ENCODE measurements at places on chromosomes 1 and 21.

DNA sequence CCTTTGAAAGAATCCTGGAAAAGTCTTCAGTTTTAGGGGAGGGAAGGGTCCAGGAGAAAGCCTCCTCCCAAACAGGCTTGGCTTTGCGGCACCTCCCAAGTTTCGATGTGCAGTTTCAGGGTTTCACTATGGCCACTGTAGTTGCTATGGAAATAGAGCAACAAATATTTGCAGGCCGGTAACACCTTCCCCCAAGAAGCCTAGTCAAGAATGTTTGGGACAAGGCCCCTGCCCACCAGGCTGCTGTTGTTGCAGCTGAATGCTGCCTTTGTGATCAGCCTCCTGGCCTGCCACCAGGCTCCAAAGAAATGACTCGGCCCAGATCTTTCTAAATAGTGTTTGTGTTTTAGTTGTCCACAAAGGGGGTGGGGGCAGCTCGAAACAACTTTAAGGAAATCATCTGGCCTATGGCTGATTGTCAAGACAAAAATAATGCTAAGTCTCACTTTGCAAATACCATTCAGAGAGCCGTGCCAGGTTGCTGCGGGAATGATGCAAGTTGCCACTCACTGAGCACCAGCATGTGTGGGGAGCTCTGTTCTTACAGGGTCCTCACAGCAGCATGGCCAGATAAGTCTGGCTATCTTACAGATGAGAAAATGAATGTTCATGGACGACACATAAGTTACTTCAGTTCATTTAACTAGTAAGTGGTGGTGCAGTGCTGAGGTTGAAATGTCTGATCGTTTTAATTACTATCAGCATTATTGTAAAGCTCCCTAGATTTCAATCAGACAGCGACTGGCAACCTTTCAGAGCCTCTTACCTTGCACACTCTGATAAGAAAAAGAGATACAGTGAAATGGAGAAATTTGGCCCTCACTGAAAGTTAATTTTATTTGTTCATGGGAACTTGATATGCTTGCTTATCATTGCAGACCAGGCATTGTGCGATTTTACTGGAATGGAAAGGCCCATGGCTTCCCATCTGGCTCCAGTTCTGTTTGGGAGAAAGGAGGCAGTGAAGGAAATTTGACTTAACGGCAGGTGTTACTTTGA lies 91.2 kb upstream of the JUN start:
- peak; percentile 57 for DNase-seq

- no peak for DNase-seq
Measured at GRCh38 chr1:19980314-19980713, 896 bp upstream of the PLA2G2A start.

- DNase-seq: no peak
Measured at GRCh38 chr1:61439234-61439633, 285.7 kb downstream of the TM2D1 start.

GRCh38 chr21:25457411-25457810 lies 149.9 kb downstream of the MRPL39 start:
- no peak for DNase-seq

DNA sequence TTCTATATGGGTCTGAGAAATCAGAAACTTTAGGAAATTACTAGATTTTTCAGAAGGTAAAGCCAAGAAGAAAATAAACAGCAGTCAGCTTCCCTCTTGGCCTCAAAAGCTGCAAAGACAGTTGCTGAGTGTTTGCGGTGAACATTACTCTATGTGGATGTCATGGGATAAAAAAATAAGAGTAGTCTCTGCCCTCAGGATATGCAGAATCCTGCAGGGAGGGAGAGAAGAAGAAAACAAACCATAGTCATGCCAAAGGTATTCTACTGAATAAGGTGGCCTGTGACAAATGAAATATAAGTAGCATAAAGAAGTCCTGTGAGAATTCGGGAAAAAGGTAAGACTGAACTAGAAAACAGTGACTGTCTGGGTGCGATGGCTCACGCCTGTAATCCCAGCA lies 19.0 kb downstream of the YARS1 start:
- DNase-seq: no peak

- DNase-seq: no peak
Measured at GRCh38 chr21:38351961-38352521, 95.2 kb downstream of the KCNJ15 start.

GRCh38 chr1:231376875-231377549 lies 38.9 kb downstream of the SPRTN start:
- DNase-seq: no peak

- no peak for DNase-seq
Measured at GRCh38 chr1:190494451-190494850, 16.8 kb upstream of the BRINP3 start.

- DNase-seq: no peak
Measured at GRCh38 chr1:20058531-20058930, 11.5 kb upstream of the PLA2G5 start.

GRCh38 chr1:179828554-179829110 lies 49.0 kb downstream of the TOR1AIP2 start:
- no peak for DNase-seq

DNA sequence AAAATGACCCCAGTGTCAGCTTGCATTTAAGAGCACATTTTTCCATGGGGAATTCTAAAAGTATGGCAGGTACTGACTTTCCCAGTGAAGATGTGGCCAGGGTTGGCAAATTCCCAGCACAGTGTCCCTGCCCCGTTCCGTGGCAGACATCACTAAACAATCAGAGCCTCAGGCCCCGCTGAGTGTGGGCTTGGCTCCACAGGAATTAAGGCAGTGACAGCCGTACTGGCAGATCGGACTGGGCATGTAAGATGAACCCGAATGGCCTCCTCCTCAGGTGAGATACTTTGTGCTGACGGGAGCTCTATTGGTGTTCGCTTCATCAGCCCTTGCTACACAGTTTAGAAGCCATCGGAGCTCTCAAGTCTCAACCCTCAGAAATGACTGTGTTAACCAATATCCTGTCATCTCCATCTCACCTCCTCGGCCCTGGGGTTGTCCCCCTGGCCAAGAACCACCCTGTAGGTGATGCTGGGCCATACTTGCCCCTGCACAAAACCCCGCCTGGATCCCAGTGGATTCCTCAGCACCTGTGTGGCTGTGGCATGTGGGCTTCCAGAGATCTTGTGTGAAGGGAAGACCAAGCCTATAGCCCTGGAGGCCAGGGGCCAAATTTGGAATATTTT lies 29.0 kb upstream of the ABCG1 start:
- no peak for DNase-seq

DNA sequence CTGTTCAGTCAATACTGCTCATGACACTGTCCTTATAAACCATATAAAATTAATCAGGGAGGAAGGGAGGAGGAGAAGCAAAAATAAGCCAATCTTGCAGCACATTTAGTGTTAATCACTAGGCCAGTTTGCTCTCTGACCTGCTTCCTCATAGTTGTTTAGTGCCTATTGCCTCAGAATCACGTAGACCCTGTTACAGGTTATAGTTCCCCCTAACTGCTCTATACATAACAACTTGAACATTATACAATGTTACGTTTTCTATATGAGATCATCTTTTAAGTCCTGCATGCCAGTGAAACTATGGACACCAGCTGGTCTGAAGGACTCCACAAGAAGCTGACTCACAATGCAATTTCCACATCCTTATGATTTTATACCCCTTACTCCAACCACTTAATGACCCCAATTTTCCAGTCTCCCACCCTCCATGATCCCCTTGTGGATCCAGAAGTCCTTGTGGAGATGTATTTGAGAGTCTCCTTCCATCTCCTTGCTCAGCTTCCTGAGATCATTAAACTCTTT lies 34.9 kb upstream of the TACSTD2 start:
- DNase-seq: no peak

DNA sequence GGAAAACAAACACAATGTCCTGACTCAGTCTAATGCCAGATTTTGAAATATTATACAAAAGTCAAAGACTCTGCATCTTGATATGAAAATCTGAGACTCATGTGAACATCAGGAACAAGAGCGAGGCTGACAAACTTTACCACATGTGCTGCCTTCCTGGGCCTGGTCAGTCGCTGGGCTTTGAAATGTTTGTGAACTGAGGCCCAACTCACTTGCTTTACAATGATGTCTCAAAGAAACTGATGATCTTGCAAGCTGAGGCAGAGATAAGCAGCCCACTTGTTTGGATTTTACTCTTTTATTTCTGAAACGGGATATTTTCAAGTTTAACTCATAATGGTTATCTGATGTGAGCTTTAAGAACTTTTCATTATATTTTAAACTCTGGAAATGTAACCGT lies 2.1 kb downstream of the BCAR3 start:
- no peak for DNase-seq

- DNase-seq: peak; percentile 71
Measured at GRCh38 chr1:198934901-198935305, 296.1 kb downstream of the PTPRC start.

DNA sequence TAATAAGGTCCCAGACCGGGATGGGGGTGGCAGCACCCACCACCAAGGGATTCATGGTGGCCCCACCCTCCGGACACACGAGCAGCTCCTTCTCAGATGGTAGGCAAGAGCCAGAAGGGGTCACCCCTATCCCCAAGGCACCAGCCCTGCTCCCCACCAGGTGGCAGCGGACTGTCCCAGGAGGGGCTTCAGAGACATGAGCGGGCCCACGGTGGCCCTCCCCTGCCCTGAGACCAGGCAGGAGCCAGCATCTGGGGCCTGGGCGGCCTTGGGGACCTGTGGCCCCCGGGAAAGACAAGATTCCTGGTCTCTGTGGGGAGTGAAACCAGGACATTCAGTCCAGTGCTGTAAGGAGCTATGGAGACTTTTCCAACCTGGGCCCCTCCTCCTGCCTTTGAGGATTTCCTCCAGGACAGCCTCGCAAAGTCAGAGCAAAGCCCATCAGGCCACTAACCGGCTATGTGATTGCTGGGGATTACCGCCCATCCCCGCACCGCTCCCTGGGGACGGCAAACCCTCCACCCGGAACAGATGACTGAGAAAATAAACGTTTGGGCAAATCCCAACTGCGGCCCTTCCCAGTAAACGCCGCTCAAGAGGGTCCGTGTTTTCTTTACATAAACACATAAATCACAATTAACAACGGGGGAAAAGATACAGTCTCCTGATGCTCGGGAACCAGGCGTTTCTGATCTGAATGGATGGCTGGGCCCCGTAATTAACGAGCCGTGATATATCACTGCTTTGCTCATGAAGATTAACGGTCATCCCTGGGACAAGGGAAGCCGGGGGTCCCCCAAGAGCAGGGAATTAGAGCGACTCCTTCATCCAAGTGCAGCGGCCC lies 50.9 kb upstream of the ARHGEF16 start:
- no peak for DNase-seq

GRCh38 chr1:221294242-221294641 lies 415.0 kb downstream of the HLX start:
- DNase-seq: no peak

Measured in hypothalamus (tissue), 51 donors.